Right ventricle myocardium inferior (tissue), 1 donor: ENCODE measurements at places on chromosomes 7 and 10. TPM values are rescaled to one million over a fixed set of nuclear protein-coding genes. Genes with fewer than 3 reads are reported as not detected.

Gene LIPF
- not detected for total RNA-seq

Gene TFEC
- 1.6 TPM for total RNA-seq

Gene SLIT1
- 0.08 TPM for total RNA-seq

Gene MYL10
- not detected for total RNA-seq
